Thyroid gland (tissue), 4 donors: ENCODE measurements at places on chromosomes 12 and 14. TPM values are rescaled to one million over a fixed set of nuclear protein-coding genes. Genes with fewer than 3 reads are reported as not detected.

Gene ACSS3
- 34.4 TPM for total RNA-seq

Gene NEUROD4
- not detected for total RNA-seq

Gene KRT78
- not detected for total RNA-seq

Gene CLBA1
- total RNA-seq, result 19.9 TPM

Gene RBM23
- 157 TPM for total RNA-seq

GRCh38 chr12:119479121-119479561, 114.4 kb upstream of the TMEM233 start:
- DNase-seq, result peak; percentile 67
- H3K27me3 ChIP-seq, result no peaks in the 10 kb centered on the region
- H3K4me1 ChIP-seq, result peaks cover 4% of the 10 kb centered on the region

GRCh38 chr12:110230655-110231054, 50.4 kb upstream of the ATP2A2 start:
- H3K36me3 ChIP-seq, result no peaks in the 10 kb centered on the region
- no peaks in the 10 kb centered on the region for H3K27me3 ChIP-seq
- H3K4me3 ChIP-seq, result no peak overlapping the region
- DNase-seq, result no peak
- H3K27ac ChIP-seq, result no peak overlapping the region

GRCh38 chr12:3195859-3196483, 118.8 kb downstream of the TSPAN9 start:
- no peaks in the 10 kb centered on the region for H3K36me3 ChIP-seq
- no peaks in the 10 kb centered on the region for H3K27me3 ChIP-seq
- H3K27ac ChIP-seq, result no peak overlapping the region
- no peak for DNase-seq
- H3K4me3 ChIP-seq, result no peak overlapping the region

DNA sequence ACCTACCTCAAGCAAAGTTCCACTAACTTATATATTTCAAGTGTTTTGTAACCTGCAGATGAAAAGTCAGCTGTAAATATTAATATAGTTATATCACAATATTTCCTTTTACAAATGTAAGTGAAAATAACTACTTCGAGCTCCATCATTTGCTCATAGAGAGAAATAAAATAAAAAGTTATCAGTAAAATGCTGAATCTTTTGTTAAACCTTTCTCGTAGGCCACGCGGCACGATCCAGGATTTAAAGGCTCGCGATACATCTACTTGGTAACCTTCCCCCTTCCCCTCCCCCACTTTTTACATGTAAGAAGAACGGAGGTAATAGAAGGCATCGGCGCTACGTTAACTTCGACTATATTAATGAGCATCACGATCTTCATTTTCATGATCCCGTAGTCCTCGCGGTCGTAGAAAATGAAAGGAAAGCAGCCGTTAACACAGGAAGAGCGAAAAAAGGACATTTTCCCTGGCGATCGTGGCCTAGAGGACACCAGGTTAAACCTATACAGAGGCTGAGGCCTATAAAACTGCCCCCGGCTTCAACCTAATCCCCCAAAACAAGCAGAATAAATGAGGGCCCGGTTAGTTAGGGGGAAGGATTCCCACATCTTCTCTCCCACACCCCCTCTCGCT, 508 bp downstream of the HNRNPC start:
- H3K36me3 ChIP-seq, result no peaks in the 10 kb centered on the region
- H3K4me3 ChIP-seq, result peak overlapping the region; percentile 77
- DNase-seq, result peak; percentile 49
- H3K27me3 ChIP-seq, result no peaks in the 10 kb centered on the region
- peaks cover 28% of the 10 kb centered on the region for H3K4me1 ChIP-seq
- H3K27ac ChIP-seq, result peak overlapping the region; percentile 93

GRCh38 chr12:96401076-96401871, 1.0 kb upstream of the CDK17 start:
- peak; percentile 33 for DNase-seq
- no peaks in the 10 kb centered on the region for H3K27me3 ChIP-seq
- no peaks in the 10 kb centered on the region for H3K36me3 ChIP-seq

- H3K27ac ChIP-seq, result no peak overlapping the region
- no peaks in the 10 kb centered on the region for H3K4me1 ChIP-seq
- no peaks in the 10 kb centered on the region for H3K36me3 ChIP-seq
- H3K4me3 ChIP-seq, result no peak overlapping the region
Measured at GRCh38 chr14:104361101-104361591, 218.4 kb upstream of the C14orf180 start.
